ENCODE measurements at places on chromosomes 13 and 19.

GRCh38 chr13:114258589-114258988 lies 22.8 kb upstream of the UPF3A start:
- no peak for DNase-seq

- no peak for DNase-seq
Measured at GRCh38 chr19:10227026-10227971, 3.8 kb downstream of the S1PR2 start.

DNA sequence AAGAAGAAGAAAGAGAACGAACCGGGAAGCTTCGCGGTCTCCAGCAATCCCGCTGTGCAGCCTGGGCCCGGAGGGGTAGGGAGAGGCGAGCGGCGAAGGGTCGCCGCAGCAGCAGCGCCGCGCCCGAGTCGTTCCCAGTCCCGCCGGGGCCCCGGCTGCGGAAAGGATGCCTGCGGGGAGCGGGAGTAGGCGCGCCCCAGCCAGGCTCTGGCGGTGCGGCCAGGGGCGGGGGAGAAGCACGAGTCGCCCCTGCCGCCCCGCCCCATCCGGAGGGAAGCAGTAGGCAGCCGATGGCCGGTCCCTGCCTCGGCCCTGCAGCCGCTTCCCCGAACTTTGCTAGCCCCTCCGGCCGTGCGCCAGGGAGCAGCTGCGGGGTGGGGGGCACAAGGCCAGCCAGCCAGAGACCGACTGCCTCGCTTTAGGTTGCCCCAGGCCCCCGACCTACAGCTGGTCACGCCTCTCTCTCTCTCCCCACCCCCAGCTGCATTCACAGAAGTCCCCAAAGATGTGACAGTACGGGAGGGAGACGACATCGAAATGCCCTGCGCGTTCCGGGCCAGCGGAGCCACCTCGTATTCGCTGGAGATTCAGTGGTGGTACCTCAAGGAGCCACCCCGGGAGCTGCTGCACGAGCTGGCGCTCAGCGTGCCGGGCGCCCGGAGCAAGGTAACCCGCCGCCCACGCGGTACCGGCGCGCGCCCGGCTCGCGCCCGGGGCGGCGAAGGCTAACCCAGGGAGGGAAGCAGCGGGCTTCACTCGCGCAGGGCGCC lies 1.1 kb downstream of the VSTM2B start:
- no peak for DNase-seq

DNA sequence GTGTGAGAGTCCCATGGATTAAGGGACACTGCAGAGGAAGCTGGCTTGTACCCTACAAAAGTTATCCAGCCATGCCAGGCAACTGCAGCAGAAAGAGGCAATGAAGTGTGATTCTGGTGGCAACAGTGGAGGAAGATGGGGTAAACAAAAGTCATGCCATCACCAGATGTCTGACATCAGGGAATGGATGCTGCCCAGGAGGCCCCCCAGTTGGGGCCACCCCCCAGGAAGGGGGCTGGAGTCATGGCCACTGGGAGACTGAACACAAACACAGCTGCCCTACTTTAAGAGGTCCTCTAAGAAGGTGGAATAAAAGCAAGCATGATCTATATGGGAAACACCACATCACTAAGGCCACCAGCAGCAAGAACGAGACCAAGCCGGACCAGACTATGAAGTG lies 235.3 kb downstream of the KLF12 start:
- no peak for DNase-seq

DNA sequence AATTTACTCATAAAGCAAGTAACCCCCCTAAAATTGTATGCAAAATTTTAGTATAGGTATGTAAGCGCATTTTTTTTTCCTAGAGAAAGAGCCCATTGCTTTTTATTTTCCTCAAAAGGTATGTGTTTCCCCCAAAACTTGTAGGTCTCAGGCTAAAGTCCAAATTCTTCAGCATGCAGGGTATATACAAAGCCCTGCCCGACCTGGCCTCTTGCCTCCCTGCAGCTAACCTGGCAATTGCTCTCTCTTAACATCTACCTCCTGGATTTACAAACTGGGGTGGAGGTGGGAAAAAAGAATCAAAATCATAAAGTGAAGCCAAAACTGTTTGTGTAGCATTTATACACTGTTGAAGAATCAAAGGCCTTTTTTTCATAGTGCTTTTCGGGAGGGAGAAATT lies 107.8 kb downstream of the KCNRG start:
- DNase-seq = no peak

- no peak for DNase-seq
Measured at GRCh38 chr19:54388802-54389139, 24.0 kb upstream of the LAIR1 start.

DNA sequence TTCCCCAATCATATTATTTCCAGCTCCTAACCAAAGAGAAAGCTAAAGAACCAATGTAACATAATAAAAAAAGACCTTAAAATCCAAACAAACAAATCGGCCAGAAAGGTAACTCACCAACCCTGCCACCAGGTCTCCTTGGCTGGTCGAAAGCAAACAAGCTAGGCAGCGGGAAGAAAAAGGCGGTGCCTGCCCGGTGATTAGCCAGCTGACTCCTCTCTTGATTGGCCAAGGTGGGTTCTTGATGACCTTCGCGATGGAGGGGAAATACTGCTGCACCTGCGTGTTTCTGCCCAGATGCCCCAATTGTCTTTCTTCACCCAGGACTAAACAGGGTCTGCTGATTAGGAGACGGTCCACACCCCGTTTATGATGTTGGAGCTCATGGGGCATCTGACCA lies at the start of gene NLRP11:
TSS of gene NLRP11 (minus strand) at position 154 of the 400 bp plus-strand sequence. CDS start 13,825 bp downstream, outside the sequence.
- DNase-seq = no peak

DNA sequence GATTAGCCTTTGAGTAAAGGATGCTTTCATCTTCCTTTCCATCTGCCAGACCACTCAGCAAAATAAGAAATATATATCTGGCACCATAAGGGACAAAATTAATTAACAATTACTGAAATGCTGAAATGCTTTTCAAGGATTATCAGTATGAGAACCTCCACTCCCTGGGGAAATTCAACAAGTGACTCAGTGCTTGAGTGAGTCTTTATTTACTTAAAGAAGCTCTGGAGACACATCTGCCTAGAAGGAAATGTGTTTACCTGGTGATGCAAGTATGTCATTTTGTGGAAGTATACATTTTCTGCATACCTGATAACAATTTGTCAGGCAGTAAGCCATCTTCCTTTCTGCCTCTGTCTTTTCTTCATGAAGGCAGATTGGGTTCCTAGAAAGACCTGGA lies 23.4 kb downstream of the ZNF560 start:
- no peak for DNase-seq

DNA sequence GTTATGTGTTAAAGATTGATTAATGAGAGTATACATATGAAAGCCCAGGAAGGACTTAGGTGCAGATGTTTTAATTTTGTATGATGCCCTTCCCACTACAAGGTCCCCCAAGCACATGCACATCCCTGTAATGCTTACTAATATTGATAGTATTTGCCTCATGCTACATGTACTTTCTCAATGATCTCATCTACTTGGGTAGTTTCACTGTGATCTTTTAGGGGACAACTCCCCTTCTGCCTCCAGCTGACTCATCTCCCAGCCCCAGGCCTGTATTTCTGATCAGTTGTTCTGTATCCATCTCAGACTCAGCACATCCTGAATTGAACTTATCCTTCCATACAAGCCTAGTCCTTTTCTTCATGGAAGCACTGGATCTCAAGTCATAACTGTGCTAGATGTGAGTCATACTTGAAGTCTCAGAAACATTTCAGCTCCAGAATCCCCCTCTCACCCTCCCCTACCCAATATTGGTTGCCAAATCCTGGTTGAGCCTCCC lies 49.4 kb upstream of the INTS6 start:
- DNase-seq = peak; percentile 75

DNA sequence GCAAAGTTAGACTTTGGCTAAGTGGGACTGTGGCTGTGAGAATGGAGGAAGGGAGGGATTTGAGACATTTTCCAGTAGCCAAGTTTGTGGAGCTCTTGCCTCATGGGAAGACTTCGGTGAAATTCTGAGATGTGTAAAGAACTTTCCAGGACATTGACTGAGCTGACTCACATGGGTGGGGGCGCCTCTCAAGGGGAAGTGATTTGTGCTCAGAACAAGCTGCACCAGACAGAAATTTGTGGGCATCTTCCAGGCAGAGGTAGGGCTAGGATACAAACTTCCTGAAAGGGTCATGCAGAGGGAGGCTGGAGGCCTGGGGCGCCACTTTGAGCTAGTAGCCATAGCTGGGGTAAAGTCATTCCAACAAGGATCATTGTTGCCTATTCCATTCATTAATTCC lies 9.8 kb upstream of the SIGLEC10 start:
- no peak for DNase-seq

DNA sequence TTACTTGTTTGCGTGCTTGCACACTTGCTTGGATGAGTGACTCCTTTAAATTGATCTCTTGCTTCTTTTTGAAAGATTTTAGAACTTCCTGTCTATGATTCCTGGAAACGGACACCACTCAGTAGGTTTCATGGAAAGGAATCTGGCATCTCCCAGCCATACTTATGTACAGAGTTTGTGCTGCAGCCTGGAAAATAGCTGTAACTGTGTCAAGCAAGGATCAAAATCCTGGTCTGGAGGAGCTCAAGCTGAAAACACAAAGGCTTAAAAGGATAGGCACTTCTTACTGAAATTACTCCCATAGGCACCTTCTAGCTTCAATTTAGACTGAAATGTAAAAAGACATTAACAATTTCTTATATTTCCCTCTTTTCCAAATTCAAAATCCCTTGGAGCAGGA lies 1.4 kb upstream of the FREM2 start:
- DNase-seq = no peak

- no peak for DNase-seq
Measured at GRCh38 chr19:45162608-45163143, 1.9 kb upstream of the NKPD1 start.

DNA sequence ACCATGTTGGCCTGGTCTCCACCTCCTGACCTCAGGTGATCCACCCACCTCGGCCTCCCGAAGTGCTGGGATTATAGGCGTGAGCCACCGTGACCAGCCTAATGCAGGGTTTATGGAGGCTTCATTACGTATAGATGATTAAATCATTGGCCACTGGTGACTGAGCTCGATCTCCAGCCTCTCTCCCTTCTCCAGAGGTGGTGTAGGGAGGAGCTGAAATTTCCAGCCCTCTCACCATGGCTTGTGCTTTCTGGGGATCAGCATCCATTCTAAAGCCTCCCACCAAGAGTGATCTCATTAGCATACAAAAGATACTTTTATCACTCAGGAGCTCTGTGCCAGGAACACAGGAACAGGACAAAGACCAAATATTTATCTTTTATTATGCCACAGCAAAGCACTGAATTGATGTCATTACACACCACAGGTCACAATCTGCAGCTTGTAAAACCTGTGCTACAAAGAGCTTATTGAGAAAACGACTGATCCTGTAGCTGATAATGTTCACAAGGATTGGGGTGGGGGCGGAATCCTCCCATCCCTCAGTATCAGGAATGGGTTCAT lies 32.4 kb downstream of the RHPN2 start:
- DNase-seq = no peak

Data from EL (cell line).